ENCODE measurements at places on chromosomes 16 and 17. TPM values are rescaled to one million over a fixed set of nuclear protein-coding genes. Genes with fewer than 3 reads are reported as not detected.

- no peak for DNase-seq
Measured at GRCh38 chr17:42315402-42316156, 27.3 kb downstream of the STAT5A start.

DNA sequence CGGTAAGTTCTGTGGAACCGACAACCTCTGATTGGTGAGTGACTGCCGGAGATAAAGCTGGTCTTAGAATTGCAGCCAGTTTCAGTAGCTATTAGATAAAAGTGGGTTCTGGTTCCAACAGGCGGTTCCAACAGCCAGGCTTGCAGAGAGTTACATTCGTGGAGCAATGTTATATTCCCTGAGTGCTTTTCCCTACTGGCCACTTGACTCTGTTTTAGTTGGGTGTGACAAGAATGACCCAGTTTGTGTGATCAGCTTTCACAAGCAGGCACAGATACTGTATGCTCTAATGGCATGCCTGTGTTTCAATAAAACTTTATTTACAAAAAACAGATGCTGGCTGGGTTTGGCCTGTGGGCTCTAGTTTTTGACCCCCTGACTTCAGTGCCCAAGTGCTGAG is 196.6 kb downstream of the SNX29 start:
- DNase-seq = peak; percentile 31

- DNase-seq = peak; percentile 63
Measured at GRCh38 chr17:59427425-59427921, 96.0 kb downstream of the YPEL2 start.

- DNase-seq = no peak
Measured at GRCh38 chr17:58956997-58957724, 149.5 kb downstream of the TRIM37 start.

- DNase-seq = no peak
Measured at GRCh38 chr17:927611-928461, 51.7 kb downstream of the NXN start.

DNA sequence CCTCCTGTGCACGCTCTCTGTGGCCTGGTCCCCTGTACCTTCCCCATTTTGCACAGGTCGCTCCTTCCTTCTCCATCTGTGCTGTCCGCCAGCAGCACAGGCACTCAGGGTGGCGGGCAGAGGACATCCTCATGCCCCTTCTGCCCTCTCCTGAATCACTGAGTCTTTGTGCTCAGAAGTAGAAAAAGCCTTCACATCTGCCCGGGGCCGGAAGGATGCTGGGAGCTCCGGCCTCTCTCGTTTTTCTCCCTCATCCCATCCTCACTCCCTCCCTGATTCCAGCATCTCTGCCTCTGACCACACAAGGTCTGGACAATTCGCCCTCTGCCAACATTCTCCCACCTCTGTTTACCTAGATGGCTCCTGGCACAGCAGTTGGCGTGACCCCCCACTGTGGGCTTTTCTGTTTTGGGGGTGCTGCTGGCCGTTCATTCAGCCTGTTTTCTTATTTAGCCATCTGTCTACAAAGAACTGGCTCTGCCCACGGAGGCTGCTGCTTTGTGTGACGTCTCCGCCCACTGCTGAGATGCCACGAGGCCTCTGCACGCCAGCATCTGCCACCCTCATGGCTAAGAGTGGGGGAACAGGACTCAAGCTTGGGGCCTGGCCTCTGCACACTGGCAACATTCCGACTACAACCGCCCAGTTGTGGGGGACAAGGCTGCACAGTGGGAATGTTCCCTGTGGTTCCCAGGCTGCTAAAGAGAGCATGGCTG is 36.7 kb downstream of the SEC14L5 start:
- DNase-seq = no peak

- DNase-seq = no peak
Measured at GRCh38 chr17:59601130-59601529, 18.6 kb upstream of the CLTC start.

DNA sequence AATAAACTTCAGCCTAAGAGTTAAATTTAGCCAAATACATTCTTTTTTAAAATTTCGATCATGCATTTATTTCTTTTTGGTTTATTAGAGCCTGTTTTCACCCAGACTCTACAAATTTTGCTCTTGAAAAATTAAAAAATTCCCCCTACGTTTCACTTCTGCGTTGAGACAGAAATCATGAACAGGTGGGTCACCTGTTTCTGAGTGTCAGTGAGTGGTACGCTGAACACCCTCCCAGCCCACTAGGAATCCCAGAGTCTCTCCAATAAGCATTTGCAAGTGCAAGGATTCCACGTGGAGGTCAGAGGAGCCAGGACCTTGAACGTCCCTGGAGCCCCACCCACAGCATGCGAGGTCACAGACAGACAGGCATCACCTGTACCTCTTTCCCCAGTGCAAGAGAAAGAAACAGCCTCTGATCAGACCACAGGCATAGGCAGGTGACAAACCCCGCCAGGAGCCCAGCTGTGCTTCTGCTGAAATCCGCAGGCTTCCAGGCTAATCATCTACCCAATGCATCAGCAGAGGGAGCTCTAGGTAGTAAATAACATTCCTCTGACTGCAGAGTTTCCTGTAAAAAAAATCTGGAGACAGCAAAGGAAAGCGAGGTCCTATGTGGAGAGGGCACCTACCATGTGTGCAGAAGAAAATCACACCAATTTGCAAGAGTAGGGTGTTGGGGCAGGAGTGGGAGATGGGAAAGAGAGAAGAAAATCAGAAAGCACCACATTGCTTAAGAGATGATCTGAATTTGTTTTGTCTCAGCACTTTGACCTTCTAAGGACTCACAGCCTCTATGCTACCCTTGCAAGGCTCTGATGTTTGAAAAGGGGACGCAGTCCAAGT is 5.9 kb upstream of the XYLT1 start:
- no peak for DNase-seq

GRCh38 chr17:21482189-21482865 is 106.2 kb downstream of the KCNJ12 start:
- no peak for DNase-seq

KRT222 gene
- total RNA-seq = not detected

SPECC1 gene
- 8.8 TPM for total RNA-seq

OMG gene
- not detected for total RNA-seq

OR4D2 gene
- total RNA-seq = not detected

CX3CL1 gene
- total RNA-seq = 11.9 TPM

KRT36 gene
- total RNA-seq = not detected

All from heart right ventricle (tissue), 16 donors.